Osteoblast (primary cell): ENCODE measurements at places on chromosomes 7 and 10. TPM values are rescaled to one million over a fixed set of nuclear protein-coding genes. Genes with fewer than 3 reads are reported as not detected.
A peak's percentile ranks its signal among the peaks of the same experiment; 100 is the strongest.

LIPJ gene
- total RNA-seq: under 0.01 TPM in 2 replicates

DNA sequence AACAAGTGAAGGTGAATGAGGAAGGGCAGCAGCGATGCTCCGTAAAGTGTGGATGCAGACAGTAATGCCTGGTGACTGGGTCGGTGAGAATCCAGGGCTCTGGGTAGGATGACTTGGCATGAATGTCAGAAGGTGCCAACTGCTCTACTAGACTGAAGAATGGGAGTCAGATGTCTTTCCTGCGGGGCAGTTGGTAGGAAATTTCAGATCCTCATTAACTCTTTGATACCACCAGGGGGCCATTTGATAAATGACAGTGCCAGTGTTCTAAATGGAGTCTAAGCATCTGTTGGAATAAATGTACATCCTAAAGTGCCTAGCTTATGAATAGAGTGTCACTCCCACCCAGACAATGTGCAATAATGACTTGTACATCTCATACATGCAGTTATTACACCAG, 462.0 kb downstream of the GRM8 start:
- no peak overlapping the region for H3K4me3 ChIP-seq
- H3K27me3 ChIP-seq: no peaks in the 10 kb centered on the region
- H3K4me1 ChIP-seq: no peaks in the 10 kb centered on the region
- no peak overlapping the region for H3K27ac ChIP-seq
- no peaks in the 10 kb centered on the region for H3K36me3 ChIP-seq

- no peak overlapping the region for H3K27ac ChIP-seq
- H3K4me3 ChIP-seq: no peak overlapping the region
- H3K4me1 ChIP-seq: no peaks in the 10 kb centered on the region
- no peaks in the 10 kb centered on the region for H3K36me3 ChIP-seq
- peaks cover 14% of the 10 kb centered on the region for H3K27me3 ChIP-seq
Observed at GRCh38 chr10:110686047-110686446, 41.9 kb downstream of the RBM20 start.

OPN4 gene
- total RNA-seq: not detected in 2 replicates

- no peaks in the 10 kb centered on the region for H3K27me3 ChIP-seq
- H3K36me3 ChIP-seq: no peaks in the 10 kb centered on the region
- no peak overlapping the region for H3K27ac ChIP-seq
- no peak overlapping the region for H3K4me3 ChIP-seq
- H3K4me1 ChIP-seq: no peaks in the 10 kb centered on the region
Observed at GRCh38 chr10:128972036-128972405, 495.0 kb upstream of the MGMT start.

DNA sequence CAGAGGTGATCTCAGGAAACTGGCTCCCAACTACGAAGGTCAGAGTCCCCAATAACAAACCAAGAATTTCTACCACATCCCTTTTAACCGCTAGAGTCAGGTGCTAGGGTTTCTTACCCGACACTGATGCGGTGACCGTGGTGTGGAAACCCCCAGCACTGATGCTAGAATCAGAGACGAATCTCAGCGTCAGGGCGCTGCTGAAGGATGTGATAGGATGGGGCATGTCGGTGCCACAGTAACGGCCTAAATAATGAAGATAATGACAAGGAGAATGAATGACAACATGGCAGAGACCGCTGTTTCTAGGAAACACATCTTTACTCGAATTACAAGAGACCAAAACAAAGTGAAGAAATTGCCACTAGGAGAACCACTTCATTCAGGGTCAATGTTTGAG, 131.1 kb upstream of the RSU1 start:
- H3K36me3 ChIP-seq: no peaks in the 10 kb centered on the region
- H3K27ac ChIP-seq: no peak overlapping the region
- H3K4me1 ChIP-seq: peaks cover 32% of the 10 kb centered on the region
- no peak overlapping the region for H3K4me3 ChIP-seq
- H3K27me3 ChIP-seq: no peaks in the 10 kb centered on the region

DNA sequence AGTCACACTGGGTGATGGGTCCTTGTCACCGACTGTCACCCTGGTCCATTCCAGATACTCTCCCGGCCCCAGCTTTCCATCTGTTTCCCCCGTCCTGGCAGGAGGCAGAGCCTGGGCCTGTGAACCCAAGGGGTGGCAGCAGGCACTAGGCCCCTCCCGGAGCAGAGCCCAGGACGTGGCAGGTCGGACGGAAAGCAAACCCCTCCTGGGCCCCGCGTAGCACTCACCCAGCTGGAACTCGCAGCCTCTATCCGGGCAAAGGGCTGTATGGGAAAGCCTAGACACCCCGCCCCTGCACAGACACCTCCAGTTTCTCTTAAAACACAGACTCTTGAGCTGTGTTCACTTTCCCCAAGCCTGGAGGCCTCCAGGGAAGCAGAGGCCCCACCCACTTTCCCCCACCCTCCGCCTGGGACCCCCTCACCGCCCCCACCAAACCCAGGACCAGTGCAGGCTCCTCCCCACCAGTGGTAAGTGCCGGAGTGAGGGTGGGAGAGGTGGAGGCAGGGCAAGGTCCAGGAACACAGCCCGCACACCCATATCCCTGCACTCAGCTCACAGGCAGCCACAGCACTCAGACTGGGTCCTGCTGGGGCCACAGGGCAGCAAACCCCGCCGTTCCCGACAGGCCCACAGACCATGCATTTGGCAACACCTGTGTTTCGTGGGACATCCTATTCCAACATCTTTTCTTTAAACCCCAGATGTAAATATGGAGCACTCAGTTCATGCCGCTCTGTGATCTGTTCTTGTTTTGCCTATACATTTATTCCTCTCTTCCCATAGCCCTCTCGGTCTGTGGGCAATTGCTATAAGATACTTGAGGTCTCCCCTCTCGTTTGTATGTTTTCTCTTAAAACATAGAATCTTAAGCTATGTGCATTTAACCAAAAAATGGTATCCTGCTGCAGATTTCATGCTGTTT, 98.2 kb upstream of the PDGFA start:
- no peak overlapping the region for H3K4me3 ChIP-seq
- DNase-seq: peak; percentile 53
- no peaks in the 10 kb centered on the region for H3K36me3 ChIP-seq
- H3K27ac ChIP-seq: no peak overlapping the region

DNA sequence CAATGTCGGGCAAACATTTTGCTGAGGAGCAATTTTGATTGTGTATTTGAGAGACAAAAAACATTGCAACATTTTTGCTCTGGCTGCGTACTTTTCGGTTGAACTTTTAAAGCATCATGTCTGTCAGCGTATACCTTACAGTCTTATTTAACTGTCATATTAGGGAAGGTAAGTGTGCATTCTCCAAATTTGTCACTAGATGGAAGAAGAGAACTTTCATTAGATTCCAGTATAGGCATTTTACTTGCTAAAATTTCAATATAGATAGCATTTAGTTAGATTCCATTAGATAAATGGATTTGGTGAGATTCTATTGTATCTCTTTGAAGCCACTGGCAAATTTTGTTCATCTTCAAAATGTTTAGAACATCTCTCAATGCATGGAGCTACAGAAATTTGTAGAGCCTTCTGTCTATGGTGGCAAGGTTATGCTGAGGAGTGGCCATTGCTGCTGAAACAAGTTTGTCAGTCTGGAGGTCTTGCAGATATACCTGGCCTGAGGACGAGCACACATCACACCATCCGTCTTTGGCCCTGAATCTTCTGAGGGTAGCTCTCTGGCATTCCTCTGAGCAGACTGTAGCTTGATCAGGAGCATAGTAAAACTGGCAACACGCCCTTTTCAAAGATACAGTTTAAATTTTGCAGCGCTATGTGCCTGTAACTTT, 437.5 kb upstream of the MBL2 start:
- no peaks in the 10 kb centered on the region for H3K4me1 ChIP-seq
- H3K36me3 ChIP-seq: no peaks in the 10 kb centered on the region
- no peak for DNase-seq
- no peak overlapping the region for H3K27ac ChIP-seq
- H3K4me3 ChIP-seq: no peak overlapping the region
- H3K27me3 ChIP-seq: no peaks in the 10 kb centered on the region

DNA sequence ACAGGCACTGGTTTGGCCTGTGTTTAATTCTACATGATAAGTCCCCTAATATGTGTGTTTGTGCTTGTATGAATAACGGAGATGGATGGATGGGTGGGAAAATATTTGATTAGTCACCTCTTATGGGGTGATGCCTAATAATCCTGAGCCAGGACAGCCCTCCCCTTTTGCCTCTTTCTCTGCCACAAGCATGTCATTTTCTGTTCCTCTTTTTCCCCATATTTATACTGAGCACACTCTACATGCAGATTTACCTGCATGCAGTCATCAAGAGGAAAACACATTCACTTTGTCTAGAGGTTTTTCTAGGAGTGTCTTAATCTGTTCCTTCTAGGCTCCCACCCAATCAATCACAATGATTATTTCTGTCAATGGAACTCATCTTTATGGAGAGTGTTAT, 111.6 kb upstream of the TBX20 start:
- no peaks in the 10 kb centered on the region for H3K4me1 ChIP-seq
- DNase-seq: no peak
- H3K27ac ChIP-seq: no peak overlapping the region

- no peak overlapping the region for H3K4me3 ChIP-seq
- no peak overlapping the region for H3K27ac ChIP-seq
- H3K4me1 ChIP-seq: no peaks in the 10 kb centered on the region
Observed at GRCh38 chr10:120962756-120963593, 111.8 kb downstream of the WDR11 start.

DNA sequence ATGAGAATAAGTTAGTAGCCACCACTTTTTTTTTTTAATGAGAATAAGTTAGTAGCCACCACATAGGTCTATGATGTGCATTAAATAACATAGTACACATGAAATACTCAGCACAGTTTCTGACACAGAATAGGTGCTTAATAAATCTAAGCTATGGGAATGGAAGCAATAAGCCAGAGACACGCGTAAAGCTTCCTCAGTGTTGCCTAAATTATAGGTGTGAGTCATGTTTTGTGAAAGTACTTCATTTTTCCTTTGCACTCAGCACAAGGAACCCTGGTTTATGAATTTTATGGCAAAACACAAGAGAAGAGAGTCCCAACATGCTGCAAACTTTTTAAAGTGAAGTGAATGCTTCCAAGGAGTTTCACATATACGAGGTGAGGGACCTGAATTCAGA, 267.4 kb downstream of the RNLS start:
- no peaks in the 10 kb centered on the region for H3K27me3 ChIP-seq
- H3K4me1 ChIP-seq: no peaks in the 10 kb centered on the region
- H3K4me3 ChIP-seq: no peak overlapping the region

TFAM gene
- 18.8 and 19.7 TPM in 2 replicates for total RNA-seq

MRLN gene
- not detected in 2 replicates for total RNA-seq

SPDYE5 gene
- under 0.01 TPM in 1 of 2 replicates, not detected in the other for total RNA-seq

TRPV5 gene
- not detected in 2 replicates for total RNA-seq

APBB1IP gene
- total RNA-seq: 14.8 and 29.8 TPM in 2 replicates

- H3K4me3 ChIP-seq: no peak overlapping the region
- H3K27ac ChIP-seq: peak overlapping the region; percentile 53
- H3K36me3 ChIP-seq: no peaks in the 10 kb centered on the region
- peaks cover 50% of the 10 kb centered on the region for H3K4me1 ChIP-seq
- DNase-seq: no peak
Observed at GRCh38 chr7:77328669-77329068, 87.5 kb downstream of the GSAP start.

DNA sequence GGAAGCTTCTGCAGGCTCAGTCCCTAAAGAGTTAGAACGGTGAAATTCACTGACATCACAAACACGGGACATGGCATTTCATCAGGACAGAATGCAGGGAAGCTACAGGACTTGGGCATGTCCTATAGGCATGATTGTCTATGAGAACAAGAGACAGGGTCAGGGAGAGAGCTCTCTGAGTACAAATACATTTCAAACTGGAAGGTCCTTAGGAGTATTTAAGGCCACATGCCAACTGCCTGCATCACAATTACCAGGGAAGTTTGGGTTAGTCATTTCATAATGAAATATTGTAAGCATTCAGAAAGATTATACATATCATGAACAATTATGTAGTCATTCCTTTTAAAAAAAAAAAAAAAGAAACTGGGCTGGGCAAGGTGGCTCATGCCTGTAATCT, 71.3 kb downstream of the CREB3L2 start:
- H3K27ac ChIP-seq: peak overlapping the region; percentile 93
- H3K4me1 ChIP-seq: peaks cover 46% of the 10 kb centered on the region
- no peaks in the 10 kb centered on the region for H3K27me3 ChIP-seq
- no peak overlapping the region for H3K4me3 ChIP-seq
- peaks cover 18% of the 10 kb centered on the region for H3K36me3 ChIP-seq

ARHGEF35 gene
- total RNA-seq: 2.4 and 3.6 TPM in 2 replicates

DNA sequence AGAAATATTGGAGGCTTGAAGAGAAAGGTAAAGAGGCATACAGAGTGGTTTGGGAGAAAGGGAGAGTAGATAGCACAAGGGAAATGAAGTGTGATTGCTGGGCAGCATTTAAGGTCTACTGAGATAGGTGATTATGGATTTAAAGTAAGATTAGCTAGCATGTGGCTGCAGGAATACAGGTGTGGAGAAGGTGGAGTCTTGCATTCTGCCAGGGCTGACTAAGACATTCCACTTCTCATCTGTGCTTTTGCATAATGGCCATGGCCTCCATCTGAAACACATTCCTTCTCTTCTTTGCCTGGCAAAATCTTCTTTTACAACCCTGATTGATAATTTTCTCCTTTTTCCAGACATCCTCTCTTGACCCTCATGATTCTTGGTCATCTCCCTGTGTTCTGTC, 31.6 kb upstream of the PCGF5 start:
- H3K4me1 ChIP-seq: peaks cover 37% of the 10 kb centered on the region
- no peak overlapping the region for H3K27ac ChIP-seq
- H3K36me3 ChIP-seq: no peaks in the 10 kb centered on the region
- no peaks in the 10 kb centered on the region for H3K27me3 ChIP-seq
- no peak overlapping the region for H3K4me3 ChIP-seq

DNA sequence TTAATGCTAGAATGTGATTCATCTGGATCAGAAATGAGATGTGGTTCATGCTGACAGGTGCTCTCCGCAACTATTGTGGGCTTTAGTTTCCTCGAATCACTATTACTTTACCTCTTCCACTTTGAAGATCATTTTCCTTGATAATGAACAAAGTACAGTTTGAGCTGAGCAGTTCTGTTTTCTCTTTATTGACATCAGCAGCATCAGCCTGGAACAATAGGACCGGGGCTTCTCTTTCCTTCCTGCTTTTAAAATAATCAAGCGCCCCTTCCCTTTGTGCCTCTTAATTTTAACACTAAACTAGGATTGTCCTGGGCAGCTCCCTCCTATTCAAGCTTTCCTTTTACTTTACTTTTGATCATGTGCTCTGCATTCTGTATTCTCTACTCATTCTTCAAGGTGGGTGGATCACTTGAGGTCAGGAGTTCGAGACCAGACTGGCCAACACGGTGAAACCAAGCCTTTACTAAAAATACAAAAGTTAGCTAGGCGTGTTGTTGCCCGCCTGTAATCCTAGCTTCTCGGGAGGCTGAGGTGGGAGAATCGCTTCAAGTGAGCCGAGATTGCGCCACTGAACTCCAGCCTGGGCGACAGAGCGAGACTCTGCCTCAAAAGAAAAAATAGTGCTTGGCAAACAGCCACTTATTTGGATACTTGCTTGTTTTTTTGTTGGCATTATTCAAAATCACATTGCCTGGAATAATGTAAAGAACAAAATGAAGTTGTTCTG, 67.0 kb upstream of the RHEB start:
- H3K4me3 ChIP-seq: no peak overlapping the region
- H3K27me3 ChIP-seq: no peaks in the 10 kb centered on the region
- DNase-seq: no peak
- H3K27ac ChIP-seq: no peak overlapping the region
- peaks cover 5% of the 10 kb centered on the region for H3K4me1 ChIP-seq
